ENCODE measurements at places on chromosomes 5 and 9.

DNA sequence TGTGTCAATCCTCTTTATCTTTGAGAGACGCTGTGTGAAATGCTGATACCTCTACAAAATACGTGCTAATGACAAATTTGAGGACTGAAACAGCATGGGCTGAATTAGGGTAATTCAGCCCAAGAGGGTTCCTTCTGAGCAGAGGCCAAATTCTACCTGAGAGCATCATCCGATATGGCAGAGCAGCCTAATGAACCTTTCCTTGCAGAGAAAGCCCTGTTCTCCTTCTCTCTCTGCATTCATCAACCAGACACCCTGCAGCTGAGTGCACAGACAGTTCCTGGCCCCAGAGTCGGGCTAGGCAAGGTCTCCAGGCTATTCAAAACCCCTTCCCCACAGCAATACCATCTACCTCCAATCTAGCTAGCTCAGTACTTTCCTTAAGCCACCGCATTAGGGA, 77.9 kb downstream of the TRIM32 start:
- no peak for DNase-seq

DNA sequence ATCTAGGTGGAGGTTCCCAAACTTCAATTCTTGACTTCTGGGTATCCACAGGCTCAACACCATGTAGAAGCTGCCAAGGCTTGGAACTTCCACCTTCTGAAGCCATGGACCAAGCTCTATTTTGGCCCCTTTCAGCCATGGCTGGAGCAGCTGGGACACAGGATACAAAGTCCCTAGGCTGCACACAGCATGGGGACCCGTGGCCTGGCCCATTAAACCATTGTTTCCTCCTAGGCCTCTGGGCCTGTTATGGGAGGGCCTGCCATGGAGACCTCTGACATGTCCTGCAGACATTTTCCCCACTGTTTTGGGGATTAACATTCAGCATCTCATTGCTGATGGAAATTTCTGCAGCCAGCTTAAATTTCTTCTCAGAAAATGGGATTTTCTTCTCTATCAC, 1908.0 kb downstream of the EFNA5 start:
- DNase-seq, result no peak

- DNase-seq, result no peak
Measured at GRCh38 chr5:175275097-175275496, 168.9 kb downstream of the DRD1 start.

- no peak for DNase-seq
Measured at GRCh38 chr9:92191801-92192200, 76.6 kb upstream of the SPTLC1 start.

- no peak for DNase-seq
Measured at GRCh38 chr5:67802766-67803165, 412.8 kb upstream of the PIK3R1 start.

GRCh38 chr5:134506054-134507039, 19.1 kb upstream of the JADE2 start:
- DNase-seq, result peak; percentile 83

DNA sequence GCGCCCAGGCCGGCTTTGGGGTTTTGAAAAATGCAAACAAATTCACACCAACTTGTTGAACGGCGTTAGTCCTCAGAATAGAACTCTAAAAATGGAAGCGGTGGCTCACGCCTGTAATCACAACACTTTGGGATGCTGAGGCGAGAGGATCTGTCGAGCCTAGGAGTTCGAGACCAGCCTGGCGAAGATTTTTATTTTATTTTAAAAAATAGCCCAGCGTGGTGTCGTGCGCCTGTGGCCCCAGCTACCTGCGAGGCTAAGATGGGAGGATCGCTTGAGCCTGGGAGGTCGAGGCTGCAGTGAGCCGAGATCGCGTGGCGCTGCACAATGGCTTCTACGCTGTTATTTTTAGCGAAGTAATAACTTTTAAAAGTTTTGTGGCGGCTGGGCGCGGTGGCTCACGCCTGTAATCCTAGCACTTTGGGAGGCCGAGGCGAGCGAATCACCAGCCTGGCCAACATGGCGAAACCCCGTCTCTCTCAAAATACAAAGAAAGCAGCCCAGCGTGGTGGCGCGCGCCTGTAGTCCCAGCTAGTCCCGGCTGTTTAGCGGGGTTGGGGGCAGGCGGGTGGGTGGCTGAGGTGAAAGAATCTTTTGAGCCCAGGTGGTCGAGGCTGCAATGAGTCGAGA, 694 bp upstream of the PLIN2 start:
- no peak for DNase-seq

DNA sequence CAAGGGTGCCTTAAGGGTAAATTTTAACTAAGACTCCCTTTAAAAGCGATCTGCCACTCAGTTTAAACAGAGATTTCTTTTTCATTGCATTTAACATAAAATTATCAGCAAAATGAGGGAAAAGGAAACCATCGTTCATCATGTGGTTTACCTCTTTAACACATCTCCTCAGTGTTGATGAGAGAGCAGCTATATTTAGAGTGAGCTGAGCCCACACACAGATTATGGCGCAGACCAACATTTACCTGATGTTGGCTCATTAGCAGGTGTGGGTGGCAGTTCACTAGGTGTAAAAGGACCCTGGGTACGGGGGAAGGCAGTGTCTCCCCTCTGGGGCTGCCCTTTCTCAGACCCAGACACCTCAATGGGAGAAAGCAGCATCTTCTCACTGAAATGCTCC, 149.8 kb downstream of the ENTREP1 start:
- DNase-seq, result no peak

DNA sequence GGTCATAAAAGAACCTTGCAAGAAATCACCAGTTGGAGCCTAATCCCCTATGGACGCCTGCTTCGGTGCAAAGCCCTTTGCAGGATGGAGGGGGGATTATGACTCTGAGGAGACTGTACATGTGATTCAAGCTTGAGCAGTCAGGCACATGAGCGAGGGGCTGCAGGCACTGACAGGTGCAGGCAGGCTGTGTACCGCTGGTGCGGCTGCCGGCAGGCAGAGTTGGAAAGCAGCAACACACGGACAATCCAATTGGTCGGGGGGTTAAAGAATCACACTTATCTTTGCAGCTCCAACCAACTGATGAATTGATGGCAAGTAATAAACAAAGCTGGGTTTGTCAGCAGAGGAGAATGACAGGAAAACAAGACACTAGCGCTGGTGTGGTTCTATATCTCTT, 5.7 kb downstream of the WHRN start:
- no peak for DNase-seq

DNA sequence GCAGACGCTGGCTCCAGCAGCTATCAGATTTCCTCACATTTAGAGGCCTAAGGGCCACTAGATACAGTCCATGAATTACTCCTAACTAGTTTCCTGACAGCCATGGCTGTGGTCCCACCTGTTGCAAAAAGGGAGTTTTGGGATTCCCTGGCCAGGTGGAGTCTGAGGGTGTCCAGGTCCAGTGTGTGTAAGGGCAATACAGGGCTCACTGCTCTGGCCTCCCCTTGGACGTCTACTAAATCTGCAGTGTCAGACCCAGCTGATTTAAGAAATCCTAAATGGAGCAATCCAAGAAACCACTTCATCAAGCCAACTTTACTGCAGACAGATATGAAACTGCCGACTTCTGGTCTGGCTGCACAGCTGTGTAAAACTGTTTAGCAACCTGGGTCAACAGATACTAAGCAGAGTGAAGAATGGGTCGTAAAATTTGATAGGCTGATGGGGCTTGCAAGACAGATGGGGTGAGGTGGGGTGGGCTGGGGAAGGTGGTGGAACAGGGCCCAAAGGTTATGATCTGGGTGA, 116.4 kb downstream of the GADD45G start:
- no peak for DNase-seq

DNA sequence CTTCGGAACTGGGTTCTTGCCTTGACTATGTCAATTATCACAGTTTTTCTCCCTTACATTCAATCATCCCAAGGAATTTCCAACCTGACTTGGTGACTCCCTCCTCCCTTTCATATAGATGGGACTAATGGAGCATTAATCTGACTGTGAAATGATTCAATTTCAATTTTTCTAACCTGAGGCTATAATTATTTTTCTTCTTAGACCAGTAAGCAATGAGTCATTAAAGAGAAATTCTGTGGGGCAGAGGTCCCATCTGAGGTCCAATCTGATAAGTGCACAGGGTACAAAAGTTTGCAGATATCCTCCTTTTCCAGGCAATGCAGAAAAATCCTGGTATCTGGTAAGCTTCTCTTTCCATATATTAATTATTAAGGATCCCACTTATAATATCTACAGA, 18.9 kb downstream of the PDE4D start:
- DNase-seq, result no peak

DNA sequence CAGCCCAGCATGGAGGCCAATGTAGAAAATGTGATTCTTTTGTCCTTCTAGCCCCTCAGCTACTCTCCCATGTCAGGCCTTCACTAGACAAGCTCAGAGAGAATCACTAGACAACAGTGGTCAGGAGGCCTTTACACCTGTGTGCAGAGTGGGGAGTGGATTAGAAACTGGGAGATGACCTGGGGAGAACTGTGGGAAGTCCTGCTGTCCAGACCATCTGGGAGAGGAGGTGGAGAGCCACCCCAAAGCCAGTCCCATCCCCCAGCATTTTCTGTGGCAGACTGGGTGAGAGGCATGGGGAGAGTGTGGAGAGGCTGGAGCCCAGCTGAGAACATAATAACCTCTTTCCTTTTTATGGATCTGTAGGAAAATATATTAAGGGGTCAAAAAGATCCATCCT, 452.0 kb upstream of the DMAC1 start:
- no peak for DNase-seq

GRCh38 chr9:136643596-136644342, 18.9 kb upstream of the EGFL7 start:
- DNase-seq, result no peak

GRCh38 chr9:95025213-95026147, 292.0 kb downstream of the FANCC start:
- DNase-seq, result no peak

DNA sequence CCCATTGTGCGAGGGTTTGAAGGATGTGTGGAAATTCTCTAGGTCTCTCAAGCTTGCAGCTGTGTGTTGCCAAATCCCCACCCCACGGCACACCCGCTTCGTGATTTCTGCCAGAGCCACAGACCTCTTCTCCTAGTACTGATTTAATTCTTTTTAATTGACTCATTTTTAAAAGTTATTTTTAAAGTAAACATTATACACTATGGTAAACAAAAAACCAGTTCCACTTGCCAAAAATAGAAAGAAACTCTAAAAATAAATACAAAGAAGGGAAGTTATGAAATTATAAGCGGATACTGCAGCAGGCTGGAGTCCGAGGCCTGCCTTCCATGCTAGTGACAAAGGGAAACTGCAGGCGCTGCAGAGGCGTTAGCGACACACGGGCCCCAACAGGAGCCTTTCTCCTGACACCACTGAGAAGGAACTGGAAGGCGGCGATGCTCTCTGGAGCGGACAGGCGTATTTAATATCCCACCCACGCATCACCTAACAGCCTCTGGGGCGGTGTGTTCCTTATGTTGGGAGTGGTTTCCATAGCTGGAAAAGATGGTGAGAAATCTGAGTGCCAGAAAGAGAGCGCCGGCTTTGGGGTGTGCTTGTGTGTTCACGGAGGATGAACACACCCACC, 122.5 kb downstream of the COL23A1 start:
- DNase-seq, result no peak

DNA sequence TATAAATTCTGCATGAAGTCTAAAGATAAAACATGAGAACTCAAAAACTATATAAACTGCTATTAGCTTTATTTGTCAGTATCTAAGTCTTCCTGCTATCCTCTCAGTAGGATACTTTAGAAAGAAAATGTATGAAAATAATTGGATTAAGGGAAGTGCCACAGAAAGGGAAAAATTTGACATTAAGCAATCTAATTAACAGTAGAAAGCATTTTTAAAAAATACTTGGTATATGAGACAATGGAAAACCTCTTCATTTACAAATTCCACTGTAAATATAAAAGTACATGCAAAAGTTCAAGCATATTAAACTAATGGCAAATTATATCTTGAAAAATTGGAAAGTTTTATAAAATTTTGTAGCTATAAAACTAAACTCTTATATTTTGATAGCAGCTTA, 518.6 kb upstream of the NUDT12 start:
- DNase-seq, result no peak

DNA sequence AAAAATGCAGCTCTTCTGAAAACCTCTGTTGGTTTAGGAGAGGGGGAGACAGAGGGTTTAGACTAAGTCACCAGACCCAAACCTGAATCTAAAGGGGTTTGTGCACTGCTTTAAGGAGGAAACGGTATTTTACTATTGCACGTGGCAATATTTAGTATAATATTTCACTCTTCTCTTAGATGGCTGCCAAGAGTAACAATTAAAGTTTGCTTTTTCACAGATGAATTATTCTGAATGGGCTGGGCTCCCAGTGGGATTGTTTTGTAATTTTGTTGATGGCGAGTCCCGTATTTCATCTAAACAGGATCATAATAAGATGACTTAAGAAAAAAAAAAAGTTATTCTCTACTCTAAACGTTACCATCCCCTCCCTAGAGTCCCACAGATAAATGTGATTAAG, 245.4 kb downstream of the PCSK5 start:
- no peak for DNase-seq

- DNase-seq, result no peak
Measured at GRCh38 chr5:150484964-150485692, 22.8 kb upstream of the NDST1 start.

DNA sequence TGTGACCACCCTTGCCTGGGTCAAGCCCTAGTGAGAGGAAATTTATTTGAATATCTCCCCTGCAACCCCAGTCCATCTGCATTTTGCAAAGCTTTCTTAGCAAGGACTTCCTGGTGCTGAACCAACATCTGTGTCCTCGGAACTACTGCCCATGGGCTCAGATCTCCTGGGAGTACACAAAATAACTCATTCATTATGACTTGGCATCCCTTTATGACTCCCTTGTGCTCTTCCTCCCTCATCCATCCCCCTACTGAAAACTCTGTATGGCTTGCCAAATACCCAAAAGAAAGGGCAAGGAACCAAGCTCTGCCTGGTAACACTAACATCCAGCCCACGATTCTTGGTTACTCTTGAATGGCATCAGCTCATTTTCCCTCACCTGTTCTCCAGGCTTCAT, 368.5 kb downstream of the NTRK2 start:
- DNase-seq, result no peak

DNA sequence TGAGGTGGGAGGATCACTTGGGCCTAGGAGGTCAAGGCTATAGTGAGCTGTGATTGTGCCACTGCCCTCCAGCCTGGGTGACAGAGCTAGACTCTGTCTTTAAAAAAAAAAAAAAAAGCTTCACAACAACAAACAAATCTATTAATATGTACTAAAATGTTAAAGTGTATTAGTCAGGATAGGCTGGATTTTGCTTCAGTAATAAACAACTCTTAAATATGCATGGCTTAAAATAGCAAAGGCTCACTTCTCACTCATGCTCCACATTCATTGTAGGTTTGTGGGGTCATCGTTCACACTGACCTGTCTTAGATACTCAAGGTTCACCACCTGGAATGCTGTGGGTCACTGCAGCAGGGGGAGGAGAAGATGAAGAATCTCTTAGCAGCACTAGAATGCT, 33.8 kb upstream of the COL15A1 start:
- DNase-seq, result no peak

GRCh38 chr9:14286121-14286520, 27.8 kb downstream of the NFIB start:
- DNase-seq, result no peak

- DNase-seq, result no peak
Measured at GRCh38 chr5:94802450-94802849, 184.0 kb downstream of the SLF1 start.
